ENCODE measurements at places on chromosomes 12 and 14.

DNA sequence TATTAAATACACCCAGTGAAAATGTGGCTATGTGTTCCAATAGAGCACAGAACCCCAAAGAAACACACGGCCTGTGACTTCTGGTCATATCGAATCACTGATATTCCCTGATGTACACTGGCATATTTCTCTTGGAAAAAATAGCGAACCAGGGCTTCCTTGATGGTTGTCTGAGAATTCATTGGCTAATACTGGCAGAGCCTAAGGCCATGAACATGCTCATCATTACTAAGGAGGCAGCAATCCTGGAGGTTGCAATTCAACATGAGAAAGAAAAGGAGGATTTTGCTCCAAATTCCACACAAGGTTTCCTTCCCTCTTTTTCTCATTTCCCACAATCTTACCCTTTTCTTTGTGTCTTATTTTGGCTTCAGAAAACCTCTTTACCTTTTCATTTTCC, 212.9 kb upstream of the HMGA2 start:
- no peak for DNase-seq

DNA sequence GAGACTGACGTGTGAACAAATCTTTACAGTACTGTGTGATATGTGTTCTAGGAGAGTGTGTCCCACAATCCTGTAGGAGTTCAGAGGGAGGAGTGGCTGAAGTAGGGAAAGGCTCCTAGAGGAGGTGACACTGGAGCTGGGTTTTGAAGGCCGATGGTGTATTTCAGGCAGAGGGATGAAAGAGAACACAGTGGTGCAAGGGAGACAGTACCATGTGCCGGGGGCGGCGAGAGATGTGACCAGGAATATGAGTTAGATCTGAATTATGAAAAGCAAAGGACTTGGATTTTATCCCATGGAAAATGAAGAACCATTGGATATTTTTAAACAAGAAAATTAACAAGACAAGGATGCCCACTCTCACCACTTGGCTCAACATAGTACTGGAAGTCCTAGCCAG, 77.0 kb upstream of the ESRRB start:
- no peak for DNase-seq

DNA sequence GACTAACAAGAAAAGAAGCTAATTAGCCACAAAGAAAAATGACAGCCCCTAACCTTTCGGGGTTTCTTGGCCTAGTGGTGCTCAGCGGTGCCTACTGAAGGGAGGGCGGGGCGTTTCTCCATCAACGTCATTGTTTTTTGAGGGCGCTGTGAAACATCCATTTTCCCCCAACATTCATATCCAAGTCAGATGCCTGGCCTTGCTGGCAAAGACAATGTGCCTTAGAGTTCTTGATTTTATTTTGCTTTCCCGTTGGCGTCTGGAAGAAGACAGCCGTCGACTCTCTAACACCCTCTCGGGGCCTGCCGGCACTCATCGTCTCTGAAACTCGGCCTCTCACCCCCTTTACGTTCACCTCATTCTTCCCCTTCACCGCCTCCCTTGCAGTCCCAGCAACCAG, 154.5 kb downstream of the PHETA1 start:
- no peak for DNase-seq

GRCh38 chr12:64808110-64808509, 16.3 kb upstream of the TBC1D30 start:
- DNase-seq, result no peak

DNA sequence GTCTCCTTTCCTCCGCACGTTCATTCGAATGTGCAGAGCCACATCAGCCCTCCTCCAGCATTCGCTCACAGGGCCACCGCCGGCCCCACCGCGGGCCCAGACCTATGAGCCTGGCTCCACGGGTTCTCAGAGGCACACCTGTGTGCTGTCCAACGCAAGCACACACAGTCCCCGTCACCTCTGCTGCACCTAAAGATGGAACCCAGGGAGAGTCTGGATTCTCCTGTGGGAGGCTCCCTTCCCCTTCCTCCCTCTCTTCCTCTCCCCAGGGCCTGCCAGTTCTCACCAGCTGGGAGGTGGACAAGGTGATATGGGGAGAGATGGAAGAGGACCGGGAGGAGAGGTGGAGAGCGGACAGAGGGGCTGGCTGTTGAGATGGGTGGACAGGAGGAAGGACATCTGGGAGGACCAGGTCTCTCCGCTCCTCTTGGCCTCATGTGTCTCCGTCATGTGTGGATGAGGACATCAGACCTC, 4.9 kb upstream of the AQP6 start:
- no peak for DNase-seq

- no peak for DNase-seq
Measured at GRCh38 chr12:14589169-14590004, 21.7 kb upstream of the PLBD1 start.

GRCh38 chr14:75565056-75565455, 13.4 kb upstream of the FLVCR2 start:
- DNase-seq, result no peak

- no peak for DNase-seq
Measured at GRCh38 chr12:111201036-111201435, 167.9 kb downstream of the PHETA1 start.

Data from stimulated activated naive CD4-positive, alpha-beta T cell treated with Interleukin-2 at 50 U/mL for 16 hours (primary cell).